ENCODE measurements at places on chromosomes 13 and 19.
A peak's percentile ranks its signal among the peaks of the same experiment; 100 is the strongest.

DNA sequence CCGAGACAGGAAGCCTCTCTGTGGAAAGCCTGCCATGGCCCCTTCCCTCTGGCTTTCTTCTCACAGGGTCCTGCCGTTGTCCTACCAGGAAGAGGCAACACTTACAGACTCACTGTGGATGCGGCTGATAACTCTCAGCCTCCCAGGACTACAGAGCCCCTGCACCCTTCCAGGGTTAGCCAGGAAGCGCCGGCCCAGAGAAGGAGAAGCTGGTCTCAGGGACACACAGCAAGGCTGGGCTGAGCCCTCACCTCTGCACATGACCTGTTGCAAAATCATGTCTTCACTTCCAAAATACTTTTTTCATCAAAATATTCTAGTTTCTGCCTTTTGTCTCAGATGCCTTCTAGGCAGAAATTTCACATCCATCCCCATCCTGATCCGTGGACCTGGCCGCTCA is 1.9 kb downstream of the CEACAM20 start:
- no peak overlapping the region for H3K27ac ChIP-seq
- no peaks in the 10 kb centered on the region for H3K4me1 ChIP-seq
- H3K4me3 ChIP-seq: no peak overlapping the region
- DNase-seq: no peak
- H3K36me3 ChIP-seq: no peaks in the 10 kb centered on the region

DNA sequence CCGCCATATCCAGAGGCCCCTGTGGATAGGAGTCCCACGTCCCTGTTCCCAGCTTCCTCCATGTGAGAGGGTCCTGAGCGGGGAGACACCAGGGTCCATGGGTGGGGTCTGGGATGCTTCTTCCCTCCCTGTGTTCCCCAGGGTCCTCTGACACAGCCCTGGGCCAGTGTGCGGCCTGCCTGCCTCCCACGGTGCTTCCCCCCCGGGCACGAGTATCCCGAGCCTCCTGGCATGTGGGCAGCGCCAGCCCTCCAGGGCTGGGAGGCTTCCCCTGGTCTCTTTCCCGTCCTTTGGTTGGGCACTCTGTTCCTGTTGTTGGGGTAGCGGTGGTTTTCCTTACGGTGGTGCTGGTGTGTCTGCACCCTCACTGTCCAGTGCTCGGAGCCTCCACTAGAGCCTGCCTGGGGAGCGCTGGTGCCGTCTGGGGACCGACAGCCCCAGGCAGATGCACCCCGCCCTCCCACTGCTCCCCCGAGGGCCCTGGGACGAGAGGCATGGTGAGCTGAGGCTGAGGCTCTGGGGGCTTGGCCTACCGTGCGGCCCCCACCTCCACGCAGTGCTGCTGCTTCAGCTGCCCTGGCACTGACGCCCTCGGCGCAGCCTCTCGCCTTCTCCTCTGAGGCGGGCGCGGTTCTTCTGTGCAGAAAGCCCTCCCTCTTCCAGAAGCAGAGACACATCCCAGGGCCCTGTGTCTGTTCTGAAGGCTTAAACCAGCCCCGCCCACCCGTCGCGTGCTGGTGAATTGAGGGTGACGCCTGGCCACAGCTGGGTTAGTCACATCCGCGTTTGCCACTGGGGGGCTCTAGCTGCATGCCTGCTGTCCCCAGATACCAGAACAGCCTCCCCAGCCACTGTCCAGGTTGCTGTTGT is 27.9 kb downstream of the PLEKHJ1 start:
- peak overlapping the region; percentile 65 for H3K4me3 ChIP-seq
- H3K36me3 ChIP-seq: peaks cover 76% of the 10 kb centered on the region
- peak overlapping the region; percentile 9 for H3K27ac ChIP-seq
- peaks cover 47% of the 10 kb centered on the region for H3K4me1 ChIP-seq
- DNase-seq: peak; percentile 91

DNA sequence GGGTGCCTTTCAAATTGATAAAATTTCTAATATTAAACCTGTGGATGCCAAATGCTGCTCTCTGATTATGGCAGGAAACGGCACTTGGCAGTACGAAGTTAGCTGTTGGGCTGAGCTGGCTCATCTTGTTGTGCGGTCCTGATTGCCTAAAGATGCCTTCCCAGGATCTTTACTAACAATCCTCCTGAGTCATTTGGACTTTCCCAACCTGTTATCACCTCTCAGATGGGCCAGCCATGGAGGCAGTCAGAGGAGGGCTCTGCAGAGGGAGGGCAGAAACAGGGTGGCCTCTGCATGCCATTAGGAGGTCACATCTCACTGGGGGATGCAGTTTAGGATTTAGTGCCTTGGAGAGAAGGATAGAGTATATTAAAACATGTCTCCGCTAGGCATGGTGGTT is 27.3 kb downstream of the ALOX5AP start:
- no peak for DNase-seq
- H3K27me3 ChIP-seq: no peaks in the 10 kb centered on the region
- H3K27ac ChIP-seq: no peak overlapping the region
- no peaks in the 10 kb centered on the region for H3K36me3 ChIP-seq

- no peak overlapping the region for H3K27ac ChIP-seq
- H3K4me1 ChIP-seq: no peaks in the 10 kb centered on the region
- no peak for DNase-seq
- no peaks in the 10 kb centered on the region for H3K36me3 ChIP-seq
- no peak overlapping the region for H3K4me3 ChIP-seq
- H3K27me3 ChIP-seq: no peaks in the 10 kb centered on the region
These were observed 695.3 kb downstream of the DACH1 start for GRCh38 chr13:71171740-71172139.

- H3K36me3 ChIP-seq: peaks cover 91% of the 10 kb centered on the region
- peaks cover 2% of the 10 kb centered on the region for H3K4me1 ChIP-seq
- no peak overlapping the region for H3K4me3 ChIP-seq
- no peak for DNase-seq
- H3K27me3 ChIP-seq: no peaks in the 10 kb centered on the region
These were observed 23.0 kb downstream of the CUL4A start for GRCh38 chr13:113232208-113233003.

GRCh38 chr13:68940049-68940448 is 1167.6 kb upstream of the ATXN8OS start:
- H3K4me3 ChIP-seq: no peak overlapping the region
- no peaks in the 10 kb centered on the region for H3K36me3 ChIP-seq
- DNase-seq: no peak
- no peak overlapping the region for H3K27ac ChIP-seq

DNA sequence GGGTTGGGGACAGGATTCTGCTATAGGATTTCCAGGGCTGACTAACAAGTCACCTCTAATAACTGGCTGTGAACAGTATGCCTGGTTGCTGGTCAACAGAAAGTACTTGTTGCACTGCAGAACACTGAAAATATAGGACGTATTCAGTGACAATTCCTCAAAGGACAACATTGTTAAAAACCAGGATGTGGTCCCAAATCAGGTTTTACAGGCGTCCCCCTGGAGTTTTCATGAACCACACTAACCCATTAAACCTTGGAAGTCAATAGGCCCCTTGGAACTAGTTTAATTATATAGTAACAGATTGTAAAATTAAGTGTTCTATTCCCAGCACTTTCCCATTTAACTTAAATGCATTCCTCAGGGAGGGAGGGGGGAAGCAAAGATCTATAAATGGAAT is 495.4 kb downstream of the TBC1D4 start:
- no peaks in the 10 kb centered on the region for H3K4me1 ChIP-seq
- H3K27ac ChIP-seq: no peak overlapping the region

- peak overlapping the region; percentile 85 for H3K4me3 ChIP-seq
- peak overlapping the region; percentile 42 for H3K27ac ChIP-seq
- peaks cover 46% of the 10 kb centered on the region for H3K4me1 ChIP-seq
- H3K36me3 ChIP-seq: peaks cover 22% of the 10 kb centered on the region
- no peaks in the 10 kb centered on the region for H3K27me3 ChIP-seq
- peak; percentile 90 for DNase-seq
These were observed 3.5 kb downstream of the FSTL3 start for GRCh38 chr19:679418-680286.

- H3K27ac ChIP-seq: peak overlapping the region; percentile 26
- no peak overlapping the region for H3K4me3 ChIP-seq
- peaks cover 8% of the 10 kb centered on the region for H3K4me1 ChIP-seq
- peaks cover 27% of the 10 kb centered on the region for H3K27me3 ChIP-seq
- no peaks in the 10 kb centered on the region for H3K36me3 ChIP-seq
These were observed 187.2 kb downstream of the EFNB2 start for GRCh38 chr13:106348075-106348840.

GRCh38 chr13:95033890-95034289 is 267.4 kb downstream of the ABCC4 start:
- no peaks in the 10 kb centered on the region for H3K27me3 ChIP-seq
- DNase-seq: no peak
- no peaks in the 10 kb centered on the region for H3K4me1 ChIP-seq

DNA sequence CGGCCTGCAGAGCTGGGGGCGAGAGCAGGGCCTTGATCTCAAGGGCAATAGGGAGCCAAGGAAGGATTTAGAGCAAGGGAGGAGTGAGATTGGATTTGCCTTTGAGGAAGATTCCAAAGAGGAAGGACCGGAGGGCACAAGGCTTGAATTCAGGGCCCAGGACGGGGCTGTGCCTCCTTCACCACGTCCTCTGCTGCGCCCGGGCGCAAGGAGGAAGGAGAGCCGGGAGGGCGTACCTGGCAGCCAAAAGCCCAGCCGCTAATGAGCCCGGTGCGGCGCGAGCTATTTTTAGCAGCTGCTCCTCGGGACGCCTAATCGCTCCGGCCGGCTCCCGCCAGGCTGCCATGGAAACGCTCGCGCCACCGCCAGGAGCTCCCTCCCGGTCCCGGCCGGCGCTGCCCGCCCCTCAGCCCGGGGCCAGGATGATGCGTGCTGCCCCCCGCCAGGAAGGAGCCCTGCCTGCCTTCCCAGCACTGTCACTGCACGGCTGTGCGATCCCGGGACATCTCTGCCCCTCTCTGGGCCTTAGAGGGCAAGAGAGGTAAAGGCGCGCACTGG is 31.3 kb downstream of the TINCR start:
- peak; percentile 47 for DNase-seq
- H3K4me1 ChIP-seq: peaks cover 8% of the 10 kb centered on the region

- peaks cover 53% of the 10 kb centered on the region for H3K27me3 ChIP-seq
- no peak overlapping the region for H3K27ac ChIP-seq
- H3K4me3 ChIP-seq: no peak overlapping the region
- H3K36me3 ChIP-seq: no peaks in the 10 kb centered on the region
- no peaks in the 10 kb centered on the region for H3K4me1 ChIP-seq
- peak; percentile 17 for DNase-seq
These were observed 38.4 kb upstream of the TCF3 start for GRCh38 chr19:1690699-1691307.

Data from mesenchymal stem cell (in vitro differentiated cells and primary cell).